Renal cortical epithelial cell (primary cell): ENCODE measurements at places on chromosomes 6 and 20. TPM values are rescaled to one million over a fixed set of nuclear protein-coding genes. Genes with fewer than 3 reads are reported as not detected.

- no peak for DNase-seq
These were observed 15.0 kb downstream of the DLGAP4 start for GRCh38 chr20:36320898-36321695.

GRCh38 chr6:3211681-3212080 lies 15.8 kb downstream of the TUBB2B start:
- DNase-seq: no peak

DNA sequence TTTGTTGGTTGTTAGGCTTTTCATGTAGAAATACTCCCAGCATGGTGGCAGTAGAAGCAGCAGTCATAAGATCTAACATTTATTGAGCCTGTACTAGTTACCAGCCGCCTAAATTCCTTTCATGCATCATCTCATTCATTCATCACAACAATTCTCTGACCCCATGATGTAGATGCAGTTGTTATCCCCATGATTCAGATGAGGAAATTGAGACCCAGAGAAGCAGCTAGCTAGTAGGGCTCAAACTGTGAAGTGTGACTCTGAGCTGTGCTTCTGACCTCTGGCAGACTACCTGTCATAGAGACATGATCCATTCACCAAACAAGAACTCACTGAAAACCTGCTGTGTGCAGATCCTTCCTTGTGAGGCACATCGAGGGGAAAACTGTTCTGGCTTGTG lies 16.9 kb downstream of the RREB1 start:
- DNase-seq: peak; percentile 69

- peak; percentile 73 for DNase-seq
These were observed 343.4 kb downstream of the CDC5L start for GRCh38 chr6:44730771-44731391.

DNA sequence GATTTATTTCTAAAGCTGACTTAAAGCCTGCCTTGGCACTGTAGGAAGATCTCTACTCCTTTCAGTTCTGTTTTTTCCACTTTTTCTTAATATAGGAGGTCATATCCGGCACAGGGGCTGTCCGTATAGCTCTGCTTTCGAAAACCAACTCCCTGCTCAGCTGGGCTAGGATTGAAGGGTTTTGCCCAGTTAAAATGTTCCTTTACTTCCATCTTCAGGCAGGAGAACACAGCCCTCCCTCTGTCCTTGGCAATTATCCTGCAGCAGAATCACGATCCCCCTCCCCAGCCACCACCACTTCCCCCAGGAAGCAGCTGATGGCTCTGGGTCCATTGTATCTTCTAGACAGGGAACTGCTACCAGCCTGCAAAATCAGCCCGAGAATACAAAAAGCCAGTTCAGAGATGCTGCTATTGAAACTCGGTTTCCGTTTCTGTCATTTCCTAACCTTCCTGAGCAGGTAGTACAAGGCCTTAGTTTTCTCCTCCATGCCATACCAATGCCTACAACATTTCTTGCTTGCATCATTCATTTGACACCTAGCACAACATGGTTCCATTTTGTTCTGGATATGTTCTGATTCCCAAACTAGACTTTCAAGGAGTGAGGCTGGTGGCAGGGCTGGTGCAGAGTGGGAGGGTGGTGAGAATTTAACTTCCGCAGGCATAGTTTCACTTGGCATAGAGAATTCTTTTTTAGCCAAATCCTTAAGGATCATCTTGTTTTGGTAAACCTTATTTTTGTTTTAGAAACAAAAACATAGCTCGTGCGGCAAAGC lies 53.9 kb downstream of the FAM50B start:
- no peak for DNase-seq

GRCh38 chr6:109512271-109512817 lies 29.3 kb upstream of the ZBTB24 start:
- DNase-seq: no peak

DNA sequence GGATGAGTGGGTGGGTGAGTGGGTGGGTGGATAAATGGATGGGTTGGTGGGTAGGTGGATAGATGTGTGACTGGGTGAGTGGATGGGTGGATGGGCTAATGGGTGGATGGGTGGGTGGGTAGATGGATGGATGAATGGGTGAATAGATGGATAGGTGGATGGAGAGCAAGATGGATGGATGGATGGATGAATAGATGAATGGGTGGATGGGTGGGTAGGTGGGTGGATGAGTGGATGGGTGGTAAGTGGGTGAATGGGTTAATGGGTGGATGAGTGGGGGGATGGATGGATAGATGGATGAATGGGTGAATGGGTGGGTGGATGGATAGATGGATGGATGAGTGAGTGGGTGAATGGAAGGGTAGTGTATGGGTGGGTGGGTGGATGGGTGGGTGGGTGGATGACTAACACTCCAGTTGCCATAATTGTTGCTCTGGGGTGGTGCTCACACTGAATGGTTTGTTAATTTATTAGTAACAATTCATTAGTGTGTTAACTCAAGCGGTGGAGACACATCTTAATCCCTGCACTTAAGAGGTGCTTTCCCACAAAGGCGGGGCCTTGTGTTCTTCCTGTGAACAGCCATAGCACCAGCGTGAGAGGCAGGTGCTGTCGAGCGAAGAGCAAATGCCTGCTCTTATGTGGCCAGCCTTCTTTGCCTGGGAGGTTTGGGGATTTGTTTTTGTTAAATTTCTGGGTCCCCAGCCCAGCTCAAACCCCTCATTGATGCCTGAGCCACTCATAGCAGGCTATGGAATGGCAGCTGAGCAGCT lies 4.9 kb upstream of the APCDD1L start:
- DNase-seq: peak; percentile 39

GRCh38 chr20:57374931-57375651 lies 16.1 kb upstream of the RBM38 start:
- DNase-seq: no peak

Gene SRSF12
- total RNA-seq: 4.0 and 5.7 TPM in 2 replicates

Gene FOXA2
- total RNA-seq: 0.10 TPM in 1 of 2 replicates, not detected in the other

Gene ATF6B
- 16.5 and 26.2 TPM in 2 replicates for total RNA-seq

Gene C20orf202
- 0.10 TPM in 1 of 2 replicates, not detected in the other for total RNA-seq

Gene ARG1
- total RNA-seq: not detected in 2 replicates

Gene C6orf118
- total RNA-seq: 0.10 TPM in 1 of 2 replicates, not detected in the other
